ENCODE measurements at places on chromosomes 3 and 15.

DNA sequence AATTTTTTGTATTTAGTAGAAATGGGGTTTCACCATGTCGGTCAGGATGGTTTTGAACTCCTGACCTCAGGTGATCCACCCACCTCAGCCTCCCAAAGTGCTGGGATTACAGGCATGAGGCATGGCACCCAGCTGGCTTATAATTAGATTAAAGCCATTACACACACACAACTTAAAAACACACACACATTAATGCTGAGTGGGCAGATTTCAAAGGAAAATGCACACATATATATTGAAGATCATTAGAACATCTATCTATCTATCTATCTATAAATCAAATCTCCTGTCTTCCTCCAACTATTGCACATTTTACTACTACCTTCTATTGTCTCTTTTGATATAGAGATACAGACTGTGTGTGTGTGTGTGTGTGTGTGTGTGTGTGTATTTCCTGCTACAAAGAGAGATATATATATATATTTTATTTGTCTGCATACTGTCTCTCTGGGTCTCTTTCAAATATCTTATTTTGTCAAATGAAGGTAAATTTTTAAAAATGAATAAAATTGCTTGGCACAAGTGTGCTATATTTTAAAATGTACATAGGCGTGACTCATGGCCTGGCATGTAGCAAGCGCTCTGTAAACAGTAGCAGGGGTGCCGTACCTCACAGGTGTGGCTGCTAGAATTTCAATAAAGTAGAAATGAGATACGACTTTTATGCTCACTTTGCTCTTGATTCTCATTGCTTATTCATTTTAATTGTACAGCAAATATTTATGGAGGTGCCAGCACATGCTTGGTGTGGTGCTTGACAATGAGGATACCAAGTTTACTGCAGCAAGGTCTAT lies 655.8 kb downstream of the AGBL1 start:
- no peak for DNase-seq

GRCh38 chr3:188468196-188468595 lies 314.2 kb downstream of the LPP start:
- no peak for DNase-seq

- DNase-seq, result no peak
Measured at GRCh38 chr3:3281024-3281423, 101.5 kb upstream of the CRBN start.

GRCh38 chr3:142965581-142965980 lies 2.1 kb upstream of the PAQR9 start:
- DNase-seq, result no peak

- no peak for DNase-seq
Measured at GRCh38 chr3:64891021-64891420, 203.2 kb upstream of the ADAMTS9 start.

DNA sequence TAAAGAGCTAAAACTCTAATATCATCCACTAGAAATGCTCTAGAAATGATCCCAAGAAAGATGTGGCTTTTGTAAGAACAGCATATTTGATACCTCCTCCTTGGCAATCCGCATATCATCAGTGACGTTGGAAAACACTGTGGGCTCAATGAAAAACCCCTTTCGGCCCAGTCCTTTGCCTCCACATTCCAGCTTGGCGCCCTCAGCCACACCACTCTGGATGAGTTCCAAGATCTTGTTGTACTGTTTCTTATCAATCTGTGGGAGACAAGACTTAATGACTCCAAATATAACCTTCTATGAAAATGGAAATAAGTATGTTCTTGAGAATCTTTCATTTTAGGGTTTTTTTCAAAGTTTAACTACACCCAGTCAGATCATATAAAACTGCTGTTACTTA lies 103.6 kb downstream of the ALDH1A2 start:
- no peak for DNase-seq

DNA sequence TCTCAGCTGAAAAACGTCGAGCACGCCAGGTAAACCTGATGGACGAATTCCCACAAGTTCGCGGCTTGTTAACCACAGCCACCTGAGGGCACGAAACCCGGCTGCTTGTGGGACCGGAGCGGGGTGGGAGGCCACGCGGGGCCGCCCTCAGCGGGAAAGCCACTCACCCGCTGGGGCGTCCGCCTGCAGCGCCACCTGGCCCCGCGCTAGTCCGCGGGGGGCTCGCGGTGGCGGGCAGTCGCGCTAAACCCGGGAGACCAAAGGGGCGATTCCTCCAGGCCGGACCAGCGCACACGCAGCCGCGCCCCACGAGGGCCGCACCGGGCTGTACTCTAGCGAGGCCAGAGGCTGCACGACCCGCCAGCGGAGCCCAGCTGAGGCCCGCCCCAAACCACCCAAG lies 15.7 kb upstream of the CFAP161 start:
- no peak for DNase-seq

GRCh38 chr3:127367593-127367992 lies 79.7 kb upstream of the PRR20G start:
- DNase-seq, result no peak

DNA sequence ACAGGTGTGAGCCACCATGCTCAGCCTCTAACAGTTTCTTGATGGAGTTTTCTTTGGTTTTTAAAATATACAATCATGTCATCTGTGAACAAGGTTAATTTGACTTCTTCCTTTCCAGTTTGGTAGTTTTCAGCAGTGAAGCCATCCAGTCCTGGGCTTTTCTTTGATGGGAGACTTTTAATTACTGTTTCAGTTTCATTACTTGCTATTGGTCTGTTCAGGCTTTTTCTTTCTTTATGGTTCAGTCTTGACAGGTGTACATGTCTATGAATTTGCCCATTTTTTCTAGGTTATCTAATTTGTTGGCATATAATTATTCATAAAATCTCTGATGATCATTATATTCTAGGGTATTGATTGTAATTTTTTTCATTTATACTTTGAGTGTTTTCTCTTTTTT lies 36.8 kb downstream of the PFN2 start:
- DNase-seq, result no peak

DNA sequence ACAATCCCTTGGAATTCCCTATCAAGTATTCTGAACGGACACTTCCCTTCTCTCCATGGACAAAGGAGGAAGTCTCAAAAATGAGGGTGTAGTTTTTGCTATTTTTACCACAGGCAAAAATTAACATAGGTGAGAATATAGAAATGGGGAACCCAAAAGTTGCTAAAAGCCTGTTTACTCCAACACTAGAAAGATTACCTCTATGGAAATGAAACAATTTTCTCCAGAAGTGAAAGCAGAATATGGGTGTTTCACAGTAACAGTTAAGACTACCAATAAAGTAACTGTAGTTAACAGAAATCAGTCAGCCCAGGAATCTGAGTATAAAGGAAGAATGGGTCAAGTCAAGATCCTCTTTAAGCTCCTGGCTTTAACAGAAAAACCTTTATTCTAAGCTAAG lies 9.3 kb downstream of the TRA2B start:
- no peak for DNase-seq

DNA sequence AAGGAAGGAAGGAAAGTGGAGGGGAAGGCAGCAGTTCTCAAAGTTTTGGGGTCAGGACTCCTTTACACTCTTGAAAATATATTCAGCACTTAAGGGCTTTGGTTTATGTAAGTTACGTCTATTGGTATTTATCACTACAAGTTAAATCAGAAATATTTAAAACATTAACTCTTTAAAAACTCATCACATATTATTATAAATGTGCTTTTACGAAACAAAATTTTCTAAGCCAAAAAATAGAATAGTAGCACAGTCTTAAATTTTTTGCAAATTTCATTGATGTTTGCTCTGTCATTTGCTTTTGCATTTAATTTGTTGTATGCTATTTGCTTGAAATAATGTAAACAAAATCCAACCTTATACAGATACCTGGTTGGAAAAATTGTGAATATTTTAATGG lies 7.5 kb downstream of the UBE2Q2 start:
- no peak for DNase-seq

Data from iris pigment epithelial cell (primary cell).